ENCODE measurements at places on chromosomes 4 and X.

GRCh38 chrX:115191490-115192243 lies 2.5 kb downstream of the RBMXL3 start:
- no peak for DNase-seq

DNA sequence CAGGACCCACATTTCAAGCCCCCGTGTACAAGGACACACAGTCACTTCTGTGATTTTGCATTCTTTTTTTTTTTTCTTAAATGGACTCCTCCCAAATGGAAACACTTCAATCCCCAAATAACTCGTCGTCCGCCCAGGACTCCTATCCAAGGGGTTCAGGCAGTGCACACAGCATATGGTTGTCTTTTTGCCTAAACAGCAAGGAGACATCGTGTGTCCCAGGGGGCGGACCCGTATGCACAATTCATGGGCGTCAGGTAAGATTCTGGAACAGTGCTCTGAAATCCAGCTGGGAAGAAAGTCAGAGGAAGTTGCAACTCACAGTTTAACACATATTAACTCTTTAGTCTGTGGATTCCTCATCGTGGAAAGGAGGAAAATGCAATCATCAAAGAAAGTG lies 231.3 kb downstream of the SHOX start:
- DNase-seq = no peak

DNA sequence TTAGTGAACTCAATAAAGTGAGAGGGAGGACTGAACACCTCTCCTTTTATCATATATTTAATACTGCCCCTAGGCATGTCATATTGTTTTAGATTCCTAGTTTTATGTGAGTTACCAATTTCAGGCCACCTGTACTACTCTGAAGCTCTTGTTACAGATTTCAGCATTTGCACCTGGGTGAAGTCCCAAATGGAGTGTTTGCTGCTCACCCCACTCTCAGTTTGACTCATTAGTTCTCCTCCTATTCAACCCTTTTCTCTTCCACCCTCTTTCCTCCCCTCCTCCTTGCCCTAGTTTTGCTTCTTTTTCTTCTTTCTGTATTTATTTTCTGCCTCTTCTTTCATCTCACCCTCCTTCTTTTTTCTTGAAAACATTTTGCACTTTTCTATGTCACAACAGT lies 1852.2 kb upstream of the IGFBP7 start:
- no peak for DNase-seq

GRCh38 chrX:33968611-33969010 lies 163.5 kb downstream of the FAM47A start:
- DNase-seq = no peak

- no peak for DNase-seq
Measured at GRCh38 chr4:166222271-166222670, 349.2 kb downstream of the TLL1 start.
